ENCODE measurements at places on chromosomes 6 and 20.
A peak's percentile ranks its signal among the peaks of the same experiment; 100 is the strongest.

DNA sequence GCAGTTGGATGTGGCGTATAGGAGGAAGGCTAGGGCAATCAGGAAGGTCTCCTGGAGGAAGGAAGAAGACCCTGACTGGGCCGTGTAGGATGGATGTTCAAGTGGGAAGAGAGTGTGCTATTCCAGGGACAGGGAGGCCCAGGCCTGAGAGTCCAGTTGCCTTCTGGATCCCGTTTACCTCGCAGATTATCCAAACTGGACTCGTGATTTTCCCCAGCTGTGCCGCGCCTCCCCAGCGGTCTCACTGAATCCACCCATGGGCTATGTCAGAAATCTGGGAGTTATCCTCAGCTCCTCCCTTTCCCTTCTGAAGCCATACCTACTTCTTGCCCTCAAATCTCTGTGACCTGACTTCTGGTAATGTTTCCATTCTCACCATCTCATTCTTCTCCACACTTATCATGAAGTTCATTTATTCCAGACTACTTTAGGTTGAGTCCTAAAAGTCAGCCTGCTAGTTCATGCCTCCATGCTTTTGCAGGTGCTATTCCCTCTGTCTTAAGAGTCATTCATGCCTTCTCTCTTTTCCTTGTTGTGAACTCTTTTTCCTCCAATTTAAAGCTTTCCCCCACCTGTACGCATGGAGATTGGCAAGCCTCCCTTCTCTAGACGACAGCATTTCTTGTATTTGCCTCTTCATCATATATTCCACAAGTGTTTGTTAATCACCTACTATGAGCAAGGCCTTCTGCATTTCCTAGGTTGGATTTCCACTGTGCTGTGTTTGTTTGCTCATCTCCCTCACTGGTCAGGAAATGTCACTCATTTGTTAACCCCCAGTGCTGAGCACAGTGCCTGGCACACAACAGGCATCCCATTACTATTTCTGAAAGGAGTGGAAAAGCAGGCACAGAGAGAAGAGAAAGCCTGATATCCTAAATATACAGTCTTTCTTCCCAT lies 2.7 kb downstream of the SDCBP2 start:
- no peak for DNase-seq

DNA sequence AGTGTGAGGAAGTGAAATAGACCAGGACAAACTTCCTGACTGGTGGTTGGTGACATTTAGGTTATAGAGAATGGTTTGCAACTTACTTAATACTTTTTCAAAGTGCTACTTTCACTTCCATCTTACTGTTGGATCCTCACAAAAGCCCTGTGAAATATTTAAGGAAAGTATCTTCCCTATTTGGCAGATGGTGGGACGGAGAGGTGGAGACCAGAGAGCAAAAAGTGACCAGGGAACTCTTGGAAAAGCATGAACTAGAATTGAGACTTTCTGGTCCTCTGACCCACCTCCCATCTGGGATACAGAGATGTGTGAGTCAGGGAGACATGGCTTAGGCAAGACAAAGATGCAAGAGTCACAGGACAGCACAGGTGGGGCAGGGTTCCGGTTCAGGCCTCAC lies 3.0 kb downstream of the TRIM10 start:
- DNase-seq = no peak

DNA sequence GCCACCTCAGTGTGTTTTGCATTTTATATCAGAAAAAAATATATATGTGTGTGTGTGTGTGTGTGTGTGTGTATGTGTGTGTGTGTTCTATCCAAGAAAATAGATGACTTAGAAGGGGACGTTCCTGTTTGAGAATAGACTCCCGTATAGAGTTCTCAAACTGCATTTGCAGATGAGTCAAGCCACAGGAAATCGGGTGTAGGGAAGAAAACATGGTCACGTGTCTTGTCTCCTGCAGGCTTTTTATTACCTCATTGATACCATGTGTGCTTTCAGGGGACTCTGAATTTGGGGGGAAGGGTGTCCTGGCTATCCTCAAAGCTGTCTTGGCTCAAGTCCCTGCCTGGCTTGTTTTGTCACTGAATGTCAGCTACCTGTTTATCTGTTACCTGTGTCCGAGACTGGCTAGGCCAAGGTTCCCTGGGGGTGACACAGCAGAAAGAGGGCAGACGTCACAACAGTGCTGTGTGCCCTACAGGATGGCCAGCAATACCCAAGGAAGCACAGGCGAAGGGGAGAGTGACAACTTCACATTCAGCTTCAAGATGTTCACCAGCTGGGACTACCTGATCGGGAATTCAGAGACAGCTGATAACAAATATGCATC lies 55.7 kb upstream of the NOP56 start:
- peak; percentile 26 for DNase-seq

GRCh38 chr20:21804802-21805201 lies 99.3 kb downstream of the PAX1 start:
- no peak for DNase-seq

DNA sequence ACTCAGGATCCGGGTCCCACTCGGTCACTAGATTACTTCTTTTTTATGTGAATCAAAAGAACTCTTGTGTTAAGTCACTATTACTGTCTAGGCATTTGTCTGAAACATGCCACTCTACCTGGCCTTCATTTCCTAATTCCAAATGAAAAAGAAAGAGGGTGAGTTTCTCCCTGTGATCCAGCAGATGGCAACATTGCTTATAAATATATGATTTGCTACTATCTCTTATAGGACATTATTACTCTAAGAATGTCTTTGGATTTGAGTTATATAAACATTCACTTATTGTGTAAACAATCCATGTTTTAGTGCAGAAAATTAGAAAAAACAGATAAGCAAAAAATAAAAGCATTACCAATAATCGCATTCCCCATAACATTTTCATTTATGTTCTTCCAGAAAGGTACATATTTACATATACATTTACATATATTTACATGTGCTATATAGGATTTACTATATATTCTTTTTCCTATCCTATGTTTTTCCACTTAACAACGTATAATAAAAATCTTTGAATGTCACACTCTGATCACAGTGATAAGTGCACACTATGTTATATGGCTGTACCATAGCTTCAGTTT lies 66.9 kb downstream of the FAXC start:
- DNase-seq = no peak
